ENCODE measurements at places on chromosomes 5 and 9.

DNA sequence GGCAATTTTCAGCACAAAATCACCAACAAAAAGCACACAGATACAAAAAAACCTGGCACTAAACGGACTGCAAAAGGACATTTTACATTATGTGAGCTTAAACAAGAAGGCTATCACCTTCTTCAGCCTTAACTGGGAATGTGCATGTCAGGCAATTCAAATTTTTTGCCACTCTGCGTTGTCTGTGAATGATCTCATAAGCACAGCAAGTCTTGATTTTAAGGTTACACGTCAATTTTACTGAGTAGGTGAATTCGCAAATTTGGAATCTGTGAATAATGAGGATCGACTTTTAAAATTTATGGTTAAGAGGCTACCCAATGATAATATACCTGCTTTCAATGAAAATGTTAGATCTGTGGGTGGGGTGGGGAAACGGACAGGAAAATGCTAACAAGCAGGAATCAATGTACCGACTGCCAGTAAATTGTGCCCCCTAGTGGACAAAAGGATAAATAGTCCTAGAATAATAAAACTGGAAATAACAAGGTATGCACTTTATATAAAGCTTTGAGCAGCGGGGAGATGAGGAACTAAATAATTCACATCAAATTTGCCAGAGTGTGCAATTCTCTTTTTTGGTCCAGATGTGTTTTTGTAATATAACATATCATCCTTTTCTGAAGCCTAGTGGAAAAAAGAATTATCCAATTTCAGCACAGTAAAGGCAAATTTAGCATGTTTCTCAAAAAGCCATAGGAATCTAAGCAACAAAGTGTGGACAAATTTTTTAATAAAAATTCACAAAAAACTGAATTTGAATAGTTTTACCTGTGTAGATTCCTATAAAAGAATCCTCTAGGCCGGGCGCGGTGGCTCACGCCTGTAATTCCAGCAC lies 20.5 kb downstream of the EQTN start:
- DNase-seq: no peak

DNA sequence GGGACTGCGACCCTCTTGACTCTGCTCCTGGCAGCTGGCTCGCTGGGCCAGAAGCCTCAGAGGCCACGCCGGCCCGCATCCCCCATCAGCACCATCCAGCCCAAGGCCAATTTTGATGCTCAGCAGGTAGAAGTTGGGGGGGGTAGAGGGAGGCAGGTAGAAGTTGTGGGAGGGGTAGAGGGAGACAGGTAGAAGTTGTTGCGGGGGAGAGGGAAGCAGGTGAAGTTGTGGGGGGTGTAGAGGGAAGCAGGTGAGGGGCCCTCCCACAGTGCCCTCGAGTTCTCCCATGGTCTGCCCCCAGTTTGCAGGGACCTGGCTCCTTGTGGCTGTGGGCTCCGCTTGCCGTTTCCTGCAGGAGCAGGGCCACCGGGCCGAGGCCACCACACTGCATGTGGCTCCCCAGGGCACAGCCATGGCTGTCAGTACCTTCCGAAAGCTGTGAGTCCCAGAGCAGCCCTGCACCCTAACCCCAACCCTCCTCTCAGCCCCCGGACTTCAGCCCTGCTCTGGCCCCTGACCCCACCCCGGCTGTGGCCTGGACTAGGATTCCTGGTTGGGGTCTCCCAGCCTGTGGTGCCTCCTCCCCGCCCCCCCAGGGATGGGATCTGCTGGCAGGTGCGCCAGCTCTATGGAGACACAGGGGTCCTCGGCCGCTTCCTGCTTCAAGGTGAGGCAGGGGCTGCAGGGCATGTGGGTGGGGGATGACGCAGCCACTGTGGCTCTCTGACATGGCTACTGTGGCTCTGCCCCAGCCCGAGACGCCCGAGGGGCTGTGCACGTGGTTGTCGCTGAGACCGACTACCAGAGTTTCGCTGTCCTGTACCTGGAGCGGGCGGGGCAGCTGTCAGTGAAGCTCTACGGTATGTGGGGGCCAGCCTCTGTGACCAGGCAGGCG lies 537 bp downstream of the C8G start:
- no peak for DNase-seq

DNA sequence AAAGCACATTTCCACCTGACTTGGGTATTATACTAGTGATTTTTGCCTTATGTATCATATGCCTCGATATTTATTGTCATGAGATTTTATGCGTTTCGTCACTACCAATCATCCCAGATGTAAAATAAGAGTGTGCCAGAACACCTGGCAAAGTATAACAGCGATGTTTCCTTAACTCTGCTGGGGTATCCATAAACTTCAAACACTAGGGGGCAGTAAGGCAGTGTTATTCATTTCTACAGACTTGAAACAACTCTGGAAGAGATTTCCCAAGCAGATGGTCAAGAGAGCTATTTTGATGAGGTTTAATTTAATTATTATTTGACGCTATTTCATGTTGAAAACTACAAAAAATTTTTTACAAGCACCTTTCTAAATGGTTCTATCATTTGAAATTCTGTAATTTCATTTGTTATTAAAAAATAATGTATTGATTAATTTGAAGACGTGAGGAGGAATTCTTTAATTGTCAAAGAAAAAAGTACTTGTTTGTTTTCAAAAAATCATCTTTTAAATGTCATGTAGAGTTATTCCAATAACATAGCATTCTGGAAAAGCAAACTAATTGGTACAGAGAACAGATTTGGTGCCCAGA lies 388.5 kb upstream of the CTNND2 start:
- no peak for DNase-seq

- peak; percentile 6 for DNase-seq
Observed at GRCh38 chr5:75510836-75511434, 494 bp downstream of the CERT1 start.

- DNase-seq: no peak
Observed at GRCh38 chr5:115470921-115471320, 73.7 kb downstream of the FEM1C start.

- DNase-seq: no peak
Observed at GRCh38 chr5:55982957-55983381, 11.8 kb downstream of the IL6ST start.

- no peak for DNase-seq
Observed at GRCh38 chr9:129696944-129697655, 31.7 kb downstream of the PRRX2 start.

GRCh38 chr9:133122935-133123611 lies 2.0 kb upstream of the RALGDS start:
- DNase-seq: no peak

DNA sequence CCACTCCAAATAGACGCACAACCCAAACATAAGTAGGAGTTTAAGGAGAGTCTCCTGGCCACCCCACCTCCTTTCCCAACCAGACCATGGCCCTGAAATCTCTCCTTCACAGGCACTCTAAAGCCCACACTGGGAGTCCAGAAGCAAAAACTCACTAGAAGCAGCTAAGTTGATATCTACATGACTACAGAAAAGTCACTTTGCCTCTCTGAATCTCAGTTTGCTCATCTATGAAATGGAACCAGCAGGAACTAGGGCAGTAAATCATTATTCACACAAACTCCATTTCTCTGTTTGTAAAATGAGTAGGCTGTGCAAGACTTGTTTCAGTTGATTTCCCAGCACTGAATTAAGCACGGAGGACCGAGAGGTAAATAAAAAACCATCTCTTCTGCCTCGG lies 4.1 kb upstream of the WWC1 start:
- no peak for DNase-seq

GRCh38 chr9:18238752-18239447 lies 235.1 kb upstream of the ADAMTSL1 start:
- no peak for DNase-seq

DNA sequence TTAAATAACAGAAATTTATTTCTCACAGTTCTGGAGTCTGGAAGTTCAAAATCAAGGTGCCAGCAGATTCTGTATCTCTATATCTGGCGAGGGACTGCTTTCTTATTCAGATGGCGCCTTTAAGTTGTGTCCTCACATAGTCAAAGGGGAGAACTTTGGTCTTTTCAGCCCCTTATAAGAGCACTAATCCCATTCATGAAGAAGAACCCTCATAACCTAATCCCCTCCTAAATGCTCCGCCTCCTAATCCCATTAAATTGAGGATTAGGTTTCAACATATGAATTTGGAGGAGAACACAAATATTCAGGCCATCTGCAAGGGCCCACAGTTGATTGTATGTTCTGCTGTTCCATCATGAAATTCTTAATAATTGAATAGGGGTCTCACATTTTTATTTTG lies 10.8 kb upstream of the CCDC152 start:
- DNase-seq: no peak

DNA sequence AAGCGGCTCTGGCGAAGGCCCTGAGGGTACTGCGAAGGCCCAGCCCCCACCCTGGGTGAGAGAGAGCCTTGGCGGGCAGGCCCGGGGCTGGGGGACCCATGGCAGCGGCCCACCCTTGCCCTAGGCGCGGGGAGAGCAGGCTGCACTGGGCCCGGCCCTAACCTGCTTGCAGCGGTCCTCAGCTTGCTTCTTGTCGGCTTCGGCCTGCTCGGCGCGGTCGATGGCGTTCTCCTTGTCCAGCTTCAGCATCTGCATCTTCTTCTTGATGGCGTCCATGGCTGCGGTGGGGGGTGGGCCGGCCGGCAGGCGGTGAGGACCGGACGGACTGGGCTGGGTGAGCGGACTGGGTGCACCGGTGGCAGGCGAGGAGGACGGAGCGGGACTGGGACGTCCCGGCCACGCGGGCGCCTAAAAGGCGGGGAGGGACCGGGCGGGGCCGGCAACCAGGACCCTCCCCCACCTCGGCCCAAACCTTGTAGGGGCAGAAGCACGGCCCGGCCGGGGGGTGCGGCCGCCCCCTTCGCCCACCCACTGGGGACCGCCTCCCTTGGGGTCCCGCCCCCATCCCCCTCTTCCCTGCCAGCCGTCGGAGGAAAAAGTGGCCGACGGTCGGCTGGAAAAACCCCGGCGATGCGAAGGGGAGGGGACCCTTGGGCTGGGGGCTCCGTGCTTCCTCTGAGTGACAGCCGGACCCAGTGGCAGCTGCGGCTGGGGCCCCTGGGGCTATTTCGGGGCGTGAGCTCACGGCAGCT lies at the start of gene TPM2:
TSS of gene TPM2 (minus strand) at position 384 of the 752 bp plus-strand sequence. CDS start at position 276, 108 bp downstream.
- no peak for DNase-seq

DNA sequence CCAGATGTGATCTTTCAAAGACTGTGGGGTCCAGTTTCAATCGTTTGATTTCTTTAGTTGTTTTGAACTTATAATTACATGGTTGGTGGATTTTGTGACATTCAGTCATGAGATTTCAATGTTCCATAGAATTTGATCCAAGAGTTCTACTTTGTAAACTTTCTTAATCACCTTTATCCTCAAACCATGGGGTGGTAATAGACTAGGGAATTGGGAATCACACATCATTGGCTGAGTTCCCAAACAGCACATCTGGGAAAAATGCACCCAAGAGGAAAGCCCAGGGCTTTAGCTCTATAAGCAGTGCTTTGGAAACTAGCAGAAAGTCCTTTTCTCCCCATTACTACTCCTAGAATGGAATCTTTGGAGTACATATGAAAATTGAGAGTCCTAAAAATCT lies 177.6 kb downstream of the NNT start:
- DNase-seq: no peak

- DNase-seq: no peak
Observed at GRCh38 chr5:164578401-164578800, 1073.0 kb downstream of the MAT2B start.

GRCh38 chr9:122209451-122209850 lies 19.3 kb downstream of the LHX6 start:
- DNase-seq: no peak

- DNase-seq: no peak
Observed at GRCh38 chr5:99544356-99544755, 615.5 kb upstream of the CHD1 start.

DNA sequence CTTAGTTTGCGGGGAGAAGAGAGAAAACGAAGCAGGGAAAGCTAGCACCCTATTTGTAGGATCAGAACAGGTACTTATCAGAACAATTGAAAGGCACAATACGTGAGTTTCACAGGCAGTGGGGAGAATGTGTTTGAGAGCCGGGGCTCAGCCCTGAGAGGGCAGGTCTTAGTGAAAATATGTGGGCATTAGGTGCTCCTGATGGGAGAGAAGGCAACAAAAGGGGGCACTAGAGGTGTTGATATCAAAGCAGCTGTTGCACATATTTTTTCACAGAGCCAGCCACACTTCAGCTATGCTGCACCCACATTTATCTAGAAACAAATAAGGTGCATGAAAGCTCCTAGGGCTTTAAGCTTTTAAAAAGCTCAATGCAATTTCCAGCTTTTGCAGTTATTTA lies 99.7 kb upstream of the MAN2A1 start:
- no peak for DNase-seq

- DNase-seq: no peak
Observed at GRCh38 chr5:157004893-157005551, 42.0 kb upstream of the TIMD4 start.

DNA sequence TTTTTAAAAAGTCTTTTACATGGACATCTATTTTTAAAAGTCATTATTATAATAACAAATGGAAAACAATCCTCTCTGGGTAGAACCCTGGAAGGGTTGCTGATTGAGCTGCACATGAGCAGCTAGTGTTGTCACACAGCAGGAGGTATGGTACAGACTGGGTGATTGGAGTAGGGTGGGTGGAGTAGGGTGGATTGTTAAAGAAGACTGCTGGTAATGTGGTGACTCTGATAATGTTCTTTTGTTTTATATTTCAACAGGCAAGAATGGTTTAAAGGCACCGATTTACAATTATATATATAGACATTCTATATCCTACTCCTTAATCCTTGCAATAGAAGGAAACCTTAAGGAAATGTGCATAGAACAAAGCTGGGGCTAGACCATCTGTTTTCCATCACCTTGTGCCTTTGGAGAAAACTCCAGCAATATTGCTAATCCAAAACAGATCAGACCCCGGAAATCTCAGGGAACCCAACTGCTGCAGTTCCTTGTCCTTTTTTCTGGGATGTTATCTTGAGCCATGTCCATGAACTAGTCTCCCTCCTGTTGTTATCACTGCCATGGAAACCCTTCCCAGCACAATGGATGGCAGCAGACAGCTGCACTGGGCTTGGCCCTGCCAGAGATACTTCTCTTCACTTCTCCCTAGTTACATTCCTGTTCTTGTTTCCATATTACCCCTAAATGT lies 129.7 kb downstream of the YIPF5 start:
- DNase-seq: no peak

- DNase-seq: no peak
Observed at GRCh38 chr9:93071464-93071863, 13.0 kb downstream of the SUSD3 start.

DNA sequence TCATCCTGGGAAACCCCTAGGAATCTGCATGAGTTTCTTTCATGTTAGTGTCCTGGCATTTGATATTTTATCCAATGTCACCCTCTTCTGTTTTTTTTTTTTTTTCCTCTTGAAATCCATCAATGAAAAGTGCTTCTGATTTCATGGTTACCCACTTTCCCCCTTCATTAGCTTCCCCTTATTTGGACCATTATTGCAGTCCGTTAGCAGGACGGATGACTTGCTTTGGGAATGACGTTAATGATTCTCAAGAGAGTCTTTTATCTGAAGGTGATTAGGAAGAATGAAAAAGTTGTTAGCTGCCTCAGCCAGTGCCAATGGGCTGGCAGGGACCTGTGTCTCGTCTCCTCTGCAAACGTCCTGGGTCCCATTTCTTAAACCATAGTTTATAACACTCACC lies 134.7 kb downstream of the SEMA6A start:
- DNase-seq: no peak
